CD8-positive, alpha-beta memory T cell (primary cell): ENCODE measurements at places on chromosomes 5 and 9.

GRCh38 chr9:107850653-107851052, 361.1 kb upstream of the KLF4 start:
- no peak for DNase-seq

GRCh38 chr5:161934486-161934885, 86.6 kb downstream of the GABRA1 start:
- DNase-seq: no peak

- DNase-seq: no peak
Measured at GRCh38 chr5:14937254-14937653, 65.7 kb upstream of the ANKH start.

DNA sequence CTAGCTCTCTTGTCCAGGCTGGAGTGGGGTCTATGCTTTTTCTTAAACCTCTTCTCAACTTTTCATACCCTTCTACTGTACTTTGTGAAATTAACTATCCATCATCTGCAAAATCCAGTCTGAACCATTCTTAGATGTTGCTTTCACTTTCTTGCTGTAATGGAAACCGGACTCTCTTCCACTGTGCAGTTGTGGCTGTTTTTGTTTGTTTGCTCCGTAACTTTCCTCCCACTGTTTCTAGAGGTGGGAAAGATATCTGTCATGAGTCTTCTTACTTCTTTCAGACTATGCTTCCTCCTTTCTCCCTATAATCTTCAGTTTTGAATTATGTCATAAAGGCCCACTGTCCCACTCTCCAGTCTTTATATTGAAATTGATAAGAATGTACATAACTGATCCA, 6.5 kb downstream of the TNPO1 start:
- DNase-seq: no peak

GRCh38 chr5:142143878-142144277, 35.3 kb downstream of the NDFIP1 start:
- DNase-seq: no peak
